ENCODE measurements at places on chromosomes 2 and 18.

DNA sequence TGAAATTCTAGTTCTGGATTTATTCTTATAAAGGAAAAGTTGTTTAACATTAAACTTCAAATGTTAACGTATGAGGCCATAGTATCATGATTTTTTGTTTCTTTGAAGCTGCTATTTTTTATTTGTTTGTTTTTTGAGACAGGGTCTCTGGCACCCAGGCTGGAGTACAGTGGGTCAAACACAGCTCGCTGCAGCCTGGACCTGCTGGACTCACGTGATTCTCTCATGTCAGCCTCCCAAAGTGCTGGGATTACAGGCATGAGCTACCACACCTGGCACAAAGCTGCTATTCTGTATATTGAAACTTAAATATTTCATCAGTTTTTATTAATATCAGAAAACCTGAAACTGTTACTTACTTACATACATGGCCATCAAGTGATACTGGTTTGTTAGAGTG lies 89.5 kb upstream of the RPRM start:
- DNase-seq = no peak

- no peak for DNase-seq
Observed at GRCh38 chr2:109162999-109163398, 34.0 kb downstream of the SH3RF3 start.

DNA sequence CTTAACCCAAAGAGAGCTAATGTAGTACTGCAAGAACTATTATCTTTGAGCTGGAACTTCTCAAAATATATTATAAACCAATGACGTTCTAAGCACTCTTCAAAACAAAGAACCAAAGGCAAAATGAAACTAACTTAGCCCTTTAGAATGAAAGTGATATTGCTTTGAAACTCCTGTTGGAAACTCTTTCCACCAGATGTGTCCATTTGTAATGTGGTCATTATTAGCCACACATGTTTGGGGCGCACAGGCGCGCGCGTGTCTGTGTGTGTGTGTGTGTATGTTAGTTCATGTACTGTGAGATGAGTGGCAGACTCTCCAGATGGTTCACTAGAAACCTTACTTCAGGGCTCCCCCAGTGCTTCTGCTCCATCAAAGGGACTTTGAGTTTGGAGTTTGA lies 323.4 kb downstream of the BCL11A start:
- DNase-seq = no peak

- DNase-seq = no peak
Observed at GRCh38 chr18:13992826-13993540, 77.6 kb upstream of the MC2R start.

DNA sequence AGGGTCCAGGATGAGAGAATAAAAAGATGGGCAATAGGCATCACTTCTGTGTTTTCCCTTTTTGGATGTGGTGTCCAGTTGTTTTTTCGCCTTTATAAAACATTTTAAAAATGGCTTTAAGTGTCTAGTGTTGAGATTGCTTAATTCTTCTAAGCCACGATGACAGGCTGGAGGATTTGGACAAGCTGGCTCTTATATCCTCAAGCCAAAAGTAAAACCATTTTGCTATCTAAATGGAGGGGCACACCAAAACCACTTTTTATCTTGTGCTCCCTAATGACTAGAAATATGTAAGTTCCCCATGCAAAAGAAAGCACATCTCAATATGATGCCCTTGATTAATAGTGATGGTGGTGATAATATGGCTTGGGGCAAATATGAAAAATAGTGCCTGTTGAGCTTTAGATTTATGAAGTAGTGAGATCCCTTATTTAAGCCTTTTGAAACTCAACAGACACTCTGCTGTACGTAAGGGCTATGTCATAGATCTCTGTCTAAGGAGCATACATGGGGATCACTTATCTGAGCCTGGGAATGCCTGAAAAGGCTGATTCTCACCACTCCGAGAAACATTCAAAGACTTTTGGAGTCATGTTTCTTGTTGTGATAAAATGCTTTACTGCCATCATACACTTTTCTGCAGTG lies 185.5 kb downstream of the KCNS3 start:
- no peak for DNase-seq

DNA sequence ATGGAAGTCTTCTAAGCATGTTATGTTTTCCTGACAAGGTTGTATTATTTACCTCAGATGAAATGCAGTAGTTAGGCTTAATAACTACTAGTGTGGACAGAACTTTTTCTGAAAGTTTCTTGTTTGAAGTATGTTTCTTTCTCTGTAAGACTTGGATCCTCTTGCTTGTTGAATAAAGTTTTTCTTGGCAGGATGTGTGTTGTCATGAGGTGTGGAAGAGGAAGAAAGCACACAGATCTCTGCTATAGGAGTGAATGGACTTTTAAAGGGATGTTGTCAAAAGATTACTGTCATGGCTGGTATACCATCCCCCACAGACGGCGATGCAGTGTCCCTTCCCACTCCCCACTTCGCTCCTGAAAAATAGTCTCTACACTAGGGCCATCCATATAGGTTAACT lies 2.6 kb downstream of the CAB39 start:
- no peak for DNase-seq

GRCh38 chr2:153230977-153231376 lies 247.6 kb downstream of the RPRM start:
- no peak for DNase-seq

DNA sequence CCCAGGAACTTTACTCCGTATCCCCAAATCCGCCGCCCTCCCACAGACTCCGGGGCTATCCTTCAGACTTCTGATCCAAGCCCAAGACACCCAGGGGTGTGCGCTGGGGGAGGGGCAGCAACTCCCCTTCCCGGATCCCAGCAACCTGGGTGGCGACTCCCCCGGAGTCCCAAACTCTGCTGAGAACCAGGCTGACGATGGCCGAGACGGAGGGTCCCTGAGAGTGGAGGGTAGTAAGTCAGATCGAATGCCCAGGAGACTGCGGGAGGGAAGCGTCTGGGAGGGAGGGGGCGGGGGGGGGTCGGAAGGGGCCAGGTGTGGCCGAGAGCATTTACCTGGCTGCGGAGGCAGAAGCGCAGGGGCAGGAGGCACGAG lies 7.0 kb upstream of the TNS1 start:
- DNase-seq = no peak

DNA sequence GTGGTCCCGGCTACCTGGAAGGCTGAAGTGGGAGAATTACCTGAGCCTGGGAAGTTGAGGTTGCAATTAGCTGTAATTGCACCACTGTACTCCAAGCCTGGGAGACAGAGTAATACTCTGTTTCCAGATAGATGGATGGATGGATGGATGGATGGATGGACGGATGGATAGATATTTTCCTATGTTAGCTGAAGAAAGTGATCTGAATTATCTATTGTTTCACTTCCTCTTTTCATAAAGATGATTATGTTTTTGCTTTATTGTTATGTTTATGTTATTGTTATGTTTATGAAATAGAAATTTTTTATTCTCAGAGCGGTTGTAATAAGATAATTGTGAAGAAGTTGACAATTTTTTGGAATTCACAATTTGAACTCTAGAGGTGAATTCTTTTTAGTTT lies 33.3 kb upstream of the TTC27 start:
- DNase-seq = no peak

GRCh38 chr2:224143526-224143925 lies 104.4 kb upstream of the SERPINE2 start:
- DNase-seq = no peak

- DNase-seq = no peak
Observed at GRCh38 chr2:239499726-239500573, 99.1 kb upstream of the HDAC4 start.

DNA sequence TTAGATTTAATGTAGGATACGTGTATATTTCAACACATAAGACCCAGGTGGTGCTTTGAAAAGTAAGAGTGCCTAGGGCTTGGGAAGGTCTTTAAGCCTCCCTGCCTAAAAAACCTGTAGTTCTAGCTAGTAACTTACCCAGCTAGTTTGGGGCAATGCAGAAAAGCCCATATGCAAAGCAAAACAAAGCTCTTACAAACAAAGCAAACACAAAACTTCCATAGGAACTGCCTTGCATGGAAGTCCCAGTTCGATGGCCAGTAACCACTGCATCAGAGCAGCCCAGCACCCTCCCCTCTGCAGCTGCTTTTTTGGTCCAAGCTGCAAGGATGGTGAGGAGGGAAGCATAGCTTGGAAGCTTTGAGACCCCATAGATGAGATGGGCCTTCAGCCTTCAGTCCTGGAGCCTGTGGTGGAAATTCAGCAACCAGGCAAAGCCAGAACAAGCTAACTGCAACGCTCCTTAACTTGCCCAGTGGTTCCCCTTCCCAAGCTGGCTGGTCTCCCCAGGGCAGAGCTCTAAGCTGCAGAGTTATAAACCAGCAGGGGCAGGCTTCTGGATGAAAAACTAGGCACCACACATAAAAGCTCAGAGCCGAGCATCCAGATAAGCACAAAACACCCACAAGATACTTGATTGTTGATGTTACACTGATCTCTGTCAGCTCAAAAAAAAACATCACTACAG lies 16.2 kb downstream of the C2orf76 start:
- DNase-seq = no peak

- DNase-seq = no peak
Observed at GRCh38 chr2:227414846-227415245, 27.1 kb upstream of the SCYGR1 start.

GRCh38 chr18:35642802-35643201 lies 61.3 kb downstream of the GALNT1 start:
- no peak for DNase-seq

DNA sequence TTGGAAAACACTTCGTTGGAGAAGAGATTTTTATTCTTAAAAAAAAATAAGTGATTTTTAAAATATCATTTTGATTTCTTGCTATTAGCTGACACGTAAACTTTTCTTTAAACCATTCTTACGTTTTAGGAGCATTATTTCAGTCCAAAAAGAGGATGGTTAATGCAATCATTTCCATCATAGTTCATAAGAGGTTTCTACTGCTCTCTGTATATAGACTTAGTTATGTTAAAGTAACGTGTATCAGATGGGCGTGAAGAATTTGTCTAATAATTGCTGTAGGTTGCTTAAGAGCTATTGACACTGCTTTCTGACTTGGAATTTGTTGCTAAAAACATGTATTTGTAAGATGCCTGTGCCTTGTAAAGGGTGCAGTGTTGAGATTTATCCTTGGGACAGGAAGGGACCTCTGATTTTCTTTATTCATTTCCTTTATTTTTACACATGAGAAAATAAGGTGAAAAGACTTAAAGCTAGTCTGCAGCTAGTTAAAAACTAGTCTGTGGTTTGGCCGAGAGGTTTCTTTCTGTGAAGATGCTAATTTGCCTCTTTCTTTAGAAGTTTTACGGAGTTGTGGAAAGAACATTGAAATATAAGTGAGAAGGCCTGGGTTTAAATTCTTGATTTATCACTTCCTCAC lies 2.9 kb downstream of the ANKRD12 start:
- no peak for DNase-seq

DNA sequence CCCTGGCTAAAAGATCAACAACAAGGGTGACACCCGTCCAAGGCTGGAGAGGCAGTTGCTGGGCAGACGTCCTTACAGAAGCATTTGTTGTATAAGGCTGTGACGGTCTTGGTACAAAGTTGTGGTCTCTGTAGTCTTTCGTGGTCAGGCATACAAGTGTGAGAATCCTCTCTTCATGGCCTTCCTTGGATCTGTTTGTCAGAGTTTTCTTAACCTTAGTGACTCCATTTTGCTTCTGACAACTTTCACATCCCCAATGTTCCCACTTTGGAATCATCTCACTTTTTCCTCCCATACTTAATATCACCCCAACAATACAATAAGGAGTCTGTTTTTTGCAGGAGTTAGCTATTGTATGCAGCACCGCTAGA lies 72.7 kb upstream of the ZCCHC2 start:
- DNase-seq = no peak

- DNase-seq = no peak
Observed at GRCh38 chr2:31337197-31337596, 77.3 kb downstream of the XDH start.

DNA sequence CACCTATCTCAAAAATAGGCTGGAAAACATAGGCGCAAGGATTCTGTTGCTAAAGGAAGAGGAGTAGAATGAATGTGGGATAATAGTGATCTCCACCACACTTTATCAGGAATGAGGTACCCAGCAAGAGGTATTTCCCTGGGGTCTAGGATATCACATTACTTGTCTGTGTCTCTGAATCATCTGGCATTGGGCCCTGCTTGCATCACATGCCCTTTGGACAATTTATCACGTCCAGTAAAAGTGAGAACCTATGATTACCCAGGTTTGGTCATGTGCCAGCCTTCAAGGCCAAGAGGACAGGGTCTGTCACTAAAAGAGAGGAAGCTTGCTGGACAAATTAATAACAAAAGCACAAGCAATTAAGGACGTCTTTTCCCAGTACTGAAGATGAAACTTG lies 11.4 kb upstream of the TRAPPC8 start:
- DNase-seq = no peak

DNA sequence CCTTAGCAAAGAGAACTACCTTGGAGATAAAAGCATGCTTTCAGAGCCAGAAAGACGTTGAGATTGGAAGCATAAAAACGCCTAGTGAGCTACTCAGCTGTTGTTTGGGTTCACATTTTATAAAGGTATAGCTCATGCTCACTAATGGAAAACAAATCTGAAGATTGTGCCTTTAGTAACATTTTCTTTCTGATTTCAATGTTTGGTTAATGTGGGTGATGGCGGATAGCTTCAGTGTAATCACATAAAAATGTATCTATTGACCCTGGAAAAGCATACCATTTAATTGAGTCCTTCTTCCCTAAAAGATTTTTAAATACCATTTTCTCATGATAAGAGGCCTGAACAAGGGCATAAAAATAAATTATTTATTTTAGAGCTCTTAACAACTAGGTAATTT lies 73.4 kb downstream of the DTNA start:
- DNase-seq = no peak

DNA sequence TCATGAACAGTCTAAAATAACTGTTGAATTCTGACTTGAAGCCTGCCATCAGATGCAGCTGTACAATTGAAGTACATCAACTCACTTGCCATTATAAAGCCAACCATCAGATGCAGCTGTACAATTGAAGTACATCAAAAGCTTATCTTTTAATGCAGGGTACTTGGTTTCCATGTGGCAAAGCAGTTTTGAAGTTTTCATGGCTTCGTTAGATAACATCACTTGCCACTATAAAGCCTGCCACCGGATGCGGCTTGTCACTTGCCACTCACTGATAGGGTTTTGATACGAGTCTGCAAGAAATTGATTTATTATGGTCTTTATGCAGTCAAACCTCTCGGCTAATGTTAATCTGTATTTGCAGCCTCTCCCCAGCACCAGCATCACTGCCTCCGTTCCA lies 1605.8 kb downstream of the SUCLG1 start:
- no peak for DNase-seq

- DNase-seq = no peak
Observed at GRCh38 chr2:235373171-235373570, 120.7 kb upstream of the AGAP1 start.

GRCh38 chr18:42520138-42520537 lies 565.1 kb downstream of the PIK3C3 start:
- no peak for DNase-seq

- DNase-seq = no peak
Observed at GRCh38 chr2:204696124-204696523, 150.8 kb downstream of the PARD3B start.

DNA sequence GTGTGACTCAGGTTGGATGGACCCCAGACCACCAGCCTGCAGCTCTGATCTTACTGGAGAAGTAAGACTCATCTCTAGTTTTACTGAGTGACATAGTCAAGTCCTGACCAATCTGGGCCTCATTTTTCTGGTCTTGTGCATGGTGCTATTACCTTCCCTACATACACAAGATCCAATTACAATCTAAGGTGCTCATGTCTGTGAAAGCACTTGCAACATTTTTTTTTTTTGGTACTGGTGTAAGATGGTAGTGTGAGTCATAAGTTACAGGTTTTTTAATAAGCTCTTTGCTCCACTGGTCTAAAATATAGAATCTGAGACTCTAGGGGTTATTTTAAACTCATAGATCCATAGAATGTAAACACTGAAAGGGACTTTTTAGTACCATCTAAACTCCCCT lies 117.3 kb upstream of the EFEMP1 start:
- DNase-seq = no peak
